Effector CD4-positive, alpha-beta T cell (primary cell): ENCODE measurements at places on chromosomes 12 and 14.

GRCh38 chr14:75979648-75980565 lies 1.9 kb downstream of the TGFB3 start:
- no peak for DNase-seq

GRCh38 chr12:1927751-1928351 lies 9.4 kb upstream of the CACNA2D4 start:
- no peak for DNase-seq

DNA sequence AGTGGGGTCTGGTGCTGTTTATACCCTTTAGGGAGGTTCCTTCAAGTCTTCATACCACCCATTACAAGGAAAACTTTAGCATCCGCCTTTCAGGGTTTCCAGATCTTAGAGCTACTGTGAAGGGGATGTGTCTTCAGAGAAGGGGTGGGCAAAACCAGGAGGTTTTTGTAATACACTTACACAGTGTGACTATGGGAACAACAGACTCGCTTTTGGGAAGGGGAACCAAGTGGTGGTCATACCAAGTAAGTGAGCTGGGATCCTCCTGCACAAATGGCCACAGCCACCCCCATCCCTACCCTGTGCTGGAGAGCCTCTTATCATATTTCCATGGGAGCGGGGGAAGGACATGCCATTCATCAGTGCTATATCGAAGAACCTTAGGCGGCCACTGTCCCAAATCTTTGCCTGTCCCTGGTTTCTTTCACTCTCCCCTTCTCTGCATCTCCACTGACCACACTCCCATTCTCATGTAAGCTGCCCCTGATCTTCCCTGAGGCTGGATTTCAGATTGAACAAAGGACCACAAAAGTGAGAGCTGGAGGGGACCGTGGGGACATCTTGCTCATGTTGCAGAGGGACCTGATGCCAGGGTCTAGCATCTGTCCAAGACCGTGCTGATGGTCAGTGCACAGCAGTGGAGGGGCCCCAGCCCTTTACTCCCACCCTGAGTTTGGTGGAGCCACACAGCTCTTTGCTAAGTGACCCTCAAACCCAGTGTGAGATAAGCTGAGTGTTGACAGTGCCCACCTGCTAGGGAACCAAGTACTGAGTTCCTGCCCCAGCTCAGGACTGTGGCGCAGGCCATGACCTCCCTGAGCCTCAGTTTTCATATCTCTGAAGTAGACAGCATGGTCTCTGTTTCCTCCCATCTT lies 51.4 kb downstream of the DAD1 start:
- no peak for DNase-seq

- DNase-seq = no peak
Observed at GRCh38 chr14:53529519-53529918, 376.4 kb upstream of the DDHD1 start.

DNA sequence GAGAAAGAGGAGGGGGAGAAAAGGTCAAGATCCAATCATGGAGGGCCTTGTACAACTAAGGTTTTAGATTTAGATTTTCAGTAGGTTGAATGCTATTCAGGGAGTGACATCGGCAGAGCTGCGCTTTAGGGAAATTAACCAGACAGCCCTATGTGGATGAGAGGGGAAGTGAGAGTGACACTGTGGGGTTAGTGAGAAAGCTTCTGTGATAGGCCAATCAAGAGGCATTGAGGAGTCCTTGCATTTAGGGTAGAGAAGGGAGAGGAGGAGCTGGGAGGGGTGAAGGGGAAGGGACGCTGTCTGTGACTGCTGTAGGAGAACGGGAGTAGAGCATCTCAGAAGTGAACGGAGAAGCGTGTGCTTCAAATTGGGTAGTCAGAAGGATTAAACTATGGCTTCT lies 3.4 kb downstream of the HSD17B6 start:
- no peak for DNase-seq

- no peak for DNase-seq
Observed at GRCh38 chr14:77000340-77001270, 27.9 kb downstream of the IRF2BPL start.

- no peak for DNase-seq
Observed at GRCh38 chr12:122527478-122527944, 462 bp downstream of the KNTC1 start.

DNA sequence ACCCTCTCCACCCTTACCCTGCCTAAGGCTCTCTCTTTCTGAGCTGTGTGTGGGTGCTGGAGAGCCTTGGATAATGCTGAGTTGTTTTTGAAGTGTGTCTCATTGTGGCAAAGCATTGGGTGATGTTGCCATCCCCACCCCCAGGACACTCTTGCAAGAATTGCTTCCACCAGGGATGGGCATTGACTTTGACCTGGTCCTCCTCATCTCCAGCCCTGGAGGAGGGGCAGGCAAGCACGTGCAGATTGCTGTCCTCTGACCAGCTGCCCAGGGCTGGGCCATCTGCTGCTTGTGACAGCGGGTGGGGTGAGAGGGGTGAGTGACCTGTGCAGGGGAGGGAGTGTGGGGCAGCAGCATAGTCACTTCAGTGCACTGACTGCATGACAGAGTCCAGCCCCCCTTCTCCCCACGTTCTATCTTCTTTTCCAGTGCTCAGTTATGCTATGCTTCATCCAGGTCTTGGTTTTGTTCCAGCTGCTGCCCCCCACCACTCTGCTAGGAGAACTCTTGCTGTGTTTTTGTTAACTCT lies 26.2 kb downstream of the SUSD6 start:
- DNase-seq = no peak

DNA sequence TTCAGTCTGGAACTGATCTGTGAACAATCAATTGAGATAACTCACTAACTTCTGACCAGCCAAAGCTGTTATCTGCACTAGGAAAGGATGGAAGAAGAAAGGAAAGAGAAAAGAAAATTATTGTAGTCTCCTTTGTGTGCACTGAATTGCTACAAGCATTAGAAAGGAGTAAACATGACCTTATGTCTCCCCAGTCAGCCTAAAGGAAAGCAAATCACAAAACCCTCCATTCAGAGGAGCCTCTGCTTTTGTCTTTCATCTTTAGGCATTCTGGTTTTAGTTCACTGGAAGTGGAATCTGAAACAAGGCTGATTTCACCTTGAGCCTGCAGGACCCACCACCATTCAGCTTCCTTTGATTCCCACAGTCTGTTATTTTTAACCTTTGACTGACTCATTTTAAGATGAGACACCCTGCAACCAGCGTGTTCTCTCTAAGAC lies 26.0 kb downstream of the TBX3 start:
- DNase-seq = no peak

- DNase-seq = no peak
Observed at GRCh38 chr14:20659813-20660395, 18.4 kb upstream of the OR6S1 start.

DNA sequence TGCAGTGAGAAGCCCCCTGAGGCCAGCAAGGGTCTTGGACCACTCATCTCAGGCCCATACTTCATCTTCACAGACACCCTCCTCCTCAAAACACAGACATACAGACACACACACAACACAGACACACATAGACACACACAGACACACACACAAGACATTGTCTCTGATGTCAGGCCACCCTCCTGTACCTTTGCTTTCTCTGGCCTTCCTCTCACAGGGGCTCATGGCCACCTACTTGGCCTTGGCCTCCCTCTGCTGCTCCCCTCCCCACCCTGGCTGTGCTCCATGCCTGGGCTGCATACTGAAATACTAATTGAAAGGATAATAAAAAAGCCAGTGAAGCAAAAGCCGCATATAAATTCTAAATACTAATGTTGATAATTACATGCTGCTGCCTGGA lies 1.6 kb upstream of the SYNDIG1L start:
- DNase-seq = no peak

DNA sequence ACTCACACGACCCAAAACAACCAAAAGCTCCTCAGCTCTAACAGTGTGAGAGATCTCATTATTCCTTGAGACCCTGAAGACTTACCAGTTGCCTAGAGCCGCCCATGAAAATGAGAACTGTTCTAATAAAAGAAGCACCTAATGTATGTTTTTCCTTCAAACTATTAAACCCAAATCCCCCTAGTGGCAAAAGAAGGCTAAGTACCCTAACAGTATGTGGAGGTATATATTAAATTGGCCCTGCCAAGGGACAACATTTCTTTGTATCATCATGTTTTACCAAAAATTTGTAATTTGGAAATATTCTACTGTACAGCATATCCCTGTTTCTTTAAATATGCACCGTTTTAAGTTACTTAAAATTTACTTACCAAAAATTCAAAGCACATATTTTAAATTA lies 38.0 kb upstream of the PPFIA2 start:
- DNase-seq = no peak

DNA sequence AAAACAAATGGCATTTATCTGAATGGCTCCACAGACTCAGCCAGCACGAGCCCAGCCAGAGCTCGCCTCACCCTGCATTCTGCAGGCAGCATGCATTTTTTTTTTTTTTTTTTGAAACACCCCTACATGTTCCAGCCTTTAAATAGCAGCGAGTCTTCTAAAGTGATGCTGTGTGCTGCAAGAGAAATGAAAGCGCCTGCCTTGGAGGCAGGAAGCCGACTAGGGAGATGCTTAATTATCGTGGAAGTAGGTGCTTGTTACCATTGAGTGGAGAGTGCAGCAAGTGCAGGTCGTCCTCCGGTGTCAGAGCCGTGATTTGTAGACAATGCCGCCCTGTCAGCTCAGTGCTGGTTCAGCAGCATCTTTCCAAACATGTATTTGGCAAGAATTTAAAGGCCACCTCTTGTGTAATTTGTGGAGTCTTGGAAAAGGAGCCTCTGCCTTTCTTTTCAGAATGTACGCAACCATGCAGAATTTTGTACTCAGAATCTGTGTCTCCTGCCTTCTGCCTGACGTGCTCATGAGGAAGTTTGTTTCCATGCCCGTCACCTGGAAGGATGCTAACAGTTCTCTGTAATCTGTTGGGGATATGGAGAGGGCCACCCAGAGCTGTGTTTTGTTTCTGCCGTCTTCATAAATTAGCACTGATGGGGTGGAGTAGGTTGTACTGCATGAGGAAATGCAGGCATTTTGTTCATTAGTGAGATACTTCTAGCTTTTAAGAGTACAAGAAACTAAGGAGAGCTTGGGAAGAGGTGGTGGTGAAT lies 345.9 kb upstream of the RGS6 start:
- no peak for DNase-seq

- DNase-seq = no peak
Observed at GRCh38 chr12:28987538-28988324, 161.3 kb upstream of the FAR2 start.

- DNase-seq = no peak
Observed at GRCh38 chr14:57462551-57462950, 31.1 kb downstream of the CCDC198 start.

DNA sequence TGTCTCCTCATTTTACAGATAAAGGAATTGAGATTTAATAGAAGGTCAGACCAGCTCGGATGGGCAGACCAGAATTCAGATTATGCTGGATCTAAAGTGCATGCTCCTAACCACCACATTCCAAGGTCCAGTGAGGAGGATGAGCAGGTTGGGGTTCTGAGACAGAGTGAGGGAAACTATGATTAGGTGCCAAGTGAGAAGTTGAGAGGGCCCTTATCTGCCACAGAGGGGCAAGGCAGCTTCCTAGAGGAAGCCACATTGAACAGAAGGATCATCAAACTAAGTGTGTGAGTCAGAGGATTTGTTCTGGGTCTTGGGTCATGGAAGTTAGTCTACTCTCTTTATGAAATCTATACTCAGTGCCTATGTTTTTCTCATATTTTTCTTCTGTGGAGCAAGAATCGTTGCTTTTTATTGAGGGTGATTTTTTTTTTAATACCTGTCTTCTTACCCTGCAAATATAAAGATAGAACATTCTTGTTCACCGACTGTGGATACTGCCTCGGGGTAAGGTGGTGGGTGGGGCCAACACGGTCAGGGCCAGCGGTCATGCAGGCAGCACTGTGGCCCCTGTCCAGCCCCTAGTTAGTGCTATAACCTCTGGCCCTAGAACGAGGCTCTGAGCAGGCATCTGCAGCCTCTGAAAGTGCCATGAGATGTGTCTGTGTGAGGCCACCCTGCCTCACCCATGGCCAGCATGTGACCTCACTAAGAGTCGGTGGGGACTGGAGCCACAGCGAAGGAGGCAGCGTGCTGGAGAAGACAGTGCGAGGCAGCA lies 55.6 kb upstream of the PTHLH start:
- DNase-seq = no peak

DNA sequence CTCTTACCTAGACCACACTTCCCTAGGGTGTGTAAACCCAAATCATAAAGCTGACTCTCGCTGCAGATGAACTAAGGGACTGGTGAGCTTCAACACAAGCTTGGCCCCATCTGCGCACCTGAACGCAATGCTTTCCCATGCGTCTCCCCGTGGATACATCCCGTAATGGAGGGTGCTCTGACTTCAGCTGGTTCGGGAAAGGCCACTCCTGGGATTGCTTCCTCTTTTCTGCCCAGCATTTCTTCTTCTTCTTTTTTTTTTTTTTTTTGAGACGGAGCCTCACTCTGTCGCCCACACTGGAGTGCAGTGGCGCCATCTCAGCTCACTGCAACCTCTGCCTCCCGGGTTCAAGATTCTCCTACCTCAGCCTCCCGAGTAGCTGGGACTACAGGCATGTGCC lies 27.7 kb upstream of the ETFBKMT start:
- DNase-seq = no peak

GRCh38 chr12:700016-700415 lies 36.8 kb upstream of the NINJ2 start:
- no peak for DNase-seq

DNA sequence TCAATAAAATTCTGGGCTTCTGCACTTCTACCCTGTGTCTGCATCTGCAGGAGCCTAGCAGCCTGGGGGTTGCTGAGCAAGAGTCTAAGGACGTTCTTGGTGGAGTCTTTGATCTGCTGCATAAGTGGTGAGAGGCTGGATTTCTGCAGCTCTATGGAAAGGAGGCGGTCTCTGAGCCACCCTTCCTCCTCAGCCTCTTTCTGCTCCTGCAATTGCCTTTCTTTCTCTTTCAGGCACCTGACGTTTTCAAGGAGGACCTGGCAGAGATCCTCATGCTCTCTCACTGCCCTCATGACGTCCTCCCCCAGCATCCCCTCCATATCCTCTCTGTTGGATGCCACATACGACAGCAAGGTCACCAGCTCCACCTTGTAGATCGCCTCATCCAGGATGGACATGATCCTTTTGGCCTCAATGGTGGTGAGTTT lies 13.6 kb upstream of the TPCN1 start:
- DNase-seq = no peak

GRCh38 chr12:96810477-96810876 lies 96.6 kb upstream of the NEDD1 start:
- no peak for DNase-seq
